Ascending aorta (tissue), 2 donors: ENCODE measurements at places on chromosomes 12 and 14.
A peak's percentile ranks its signal among the peaks of the same experiment; 100 is the strongest.

GRCh38 chr12:100267603-100268281, 765 bp downstream of the SCYL2 start:
- no peaks in the 10 kb centered on the region for H3K36me3 ChIP-seq
- H3K4me1 ChIP-seq = no peaks in the 10 kb centered on the region
- no peaks in the 10 kb centered on the region for H3K27me3 ChIP-seq
- peak overlapping the region; percentile 97 for H3K27ac ChIP-seq
- no peak for DNase-seq

- H3K27ac ChIP-seq = peak overlapping the region; percentile 96
- H3K4me3 ChIP-seq = peak overlapping the region; percentile 95
- H3K27me3 ChIP-seq = no peaks in the 10 kb centered on the region
- H3K36me3 ChIP-seq = no peaks in the 10 kb centered on the region
These were observed 598 bp downstream of the HIF1A start for GRCh38 chr14:61695695-61696527.

DNA sequence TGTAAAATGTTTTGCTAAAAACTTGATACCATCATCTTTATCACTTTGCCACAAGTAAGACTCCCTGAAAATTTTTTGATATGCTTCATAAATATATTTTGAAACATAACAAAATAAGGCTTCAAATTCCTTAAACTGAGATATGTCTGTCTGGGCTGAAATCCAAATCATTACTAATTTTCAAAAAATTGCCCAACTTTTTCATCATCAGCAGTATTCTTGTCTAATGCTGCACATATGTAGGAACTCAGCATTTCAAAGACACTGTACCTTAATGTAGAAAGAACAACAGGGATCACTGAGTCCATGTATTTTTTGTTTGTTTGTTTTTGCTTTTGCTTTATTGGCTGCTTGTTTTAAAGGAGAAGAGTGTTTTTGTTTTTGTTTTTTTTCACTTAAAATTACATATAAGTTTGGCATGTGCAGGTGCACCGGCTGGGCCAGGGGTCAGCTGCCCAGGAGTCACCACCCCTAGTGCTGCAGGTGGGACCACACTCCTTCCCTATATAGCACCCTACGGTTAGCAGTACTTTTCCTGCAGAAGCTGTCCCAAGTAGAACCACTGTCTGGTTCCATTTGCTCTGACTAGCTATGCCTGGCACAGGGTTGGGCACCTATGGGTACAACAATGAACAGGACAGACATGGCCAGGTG, 231.2 kb downstream of the PIK3C2G start:
- H3K4me1 ChIP-seq = no peaks in the 10 kb centered on the region
- no peak for DNase-seq
- no peak overlapping the region for H3K27ac ChIP-seq
- H3K36me3 ChIP-seq = no peaks in the 10 kb centered on the region
- no peaks in the 10 kb centered on the region for H3K27me3 ChIP-seq
- H3K4me3 ChIP-seq = no peak overlapping the region

DNA sequence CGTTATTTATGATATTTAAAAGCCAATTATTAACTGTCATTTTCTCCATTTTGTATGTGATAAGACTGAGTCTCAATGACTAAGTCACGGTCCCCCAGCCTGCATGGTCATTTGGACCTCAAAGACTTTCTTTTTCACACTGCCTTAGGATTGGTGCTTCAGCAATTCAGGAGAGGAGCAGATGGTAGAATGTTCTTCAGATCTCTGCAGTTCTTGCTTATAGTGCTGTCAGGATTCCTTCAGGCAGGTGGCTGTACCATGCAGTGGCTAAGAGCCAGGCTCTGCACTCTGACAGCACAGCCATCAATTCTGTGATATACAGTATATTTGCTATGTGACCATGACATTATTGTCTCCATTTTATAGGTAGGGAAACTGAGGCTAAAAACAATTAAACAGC, 18.7 kb downstream of the SSPN start:
- no peak overlapping the region for H3K4me3 ChIP-seq
- no peak for DNase-seq
- no peak overlapping the region for H3K27ac ChIP-seq
- H3K27me3 ChIP-seq = no peaks in the 10 kb centered on the region
- no peaks in the 10 kb centered on the region for H3K36me3 ChIP-seq

GRCh38 chr14:64778104-64778754, 74.0 kb downstream of the PLEKHG3 start:
- no peak for DNase-seq
- H3K4me1 ChIP-seq = no peaks in the 10 kb centered on the region
- no peaks in the 10 kb centered on the region for H3K27me3 ChIP-seq
- H3K36me3 ChIP-seq = no peaks in the 10 kb centered on the region

- no peaks in the 10 kb centered on the region for H3K4me1 ChIP-seq
- no peak for DNase-seq
- no peaks in the 10 kb centered on the region for H3K27me3 ChIP-seq
- no peaks in the 10 kb centered on the region for H3K36me3 ChIP-seq
- no peak overlapping the region for H3K4me3 ChIP-seq
These were observed 78.6 kb downstream of the IFNG-AS1 start for GRCh38 chr12:68067762-68068376.

- H3K4me1 ChIP-seq = no peaks in the 10 kb centered on the region
- no peak overlapping the region for H3K27ac ChIP-seq
These were observed 62.9 kb upstream of the PDE3A start for GRCh38 chr12:20305470-20305869.

DNA sequence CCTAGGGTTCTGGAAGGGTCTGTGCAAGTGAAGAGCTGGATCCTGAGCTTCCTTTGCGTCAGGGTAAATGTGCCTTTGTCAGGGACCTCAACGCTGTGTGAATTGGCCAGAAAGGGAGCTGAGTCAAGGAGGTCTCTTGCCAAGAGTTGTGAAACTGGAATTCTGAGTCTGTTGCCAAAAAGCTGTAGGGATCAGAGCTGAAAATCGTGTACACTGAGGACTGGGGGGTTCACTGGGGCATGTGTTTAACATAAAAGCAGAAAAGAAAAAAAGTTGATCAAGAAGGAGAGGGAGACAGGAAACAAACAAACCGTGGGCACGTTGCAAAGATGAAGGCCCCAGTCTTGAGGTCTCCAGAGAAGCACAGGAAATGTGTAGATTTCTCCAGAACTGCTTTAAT, 1081.5 kb downstream of the VRK1 start:
- peak; percentile 71 for DNase-seq
- H3K4me3 ChIP-seq = no peak overlapping the region
